ENCODE measurements at places on chromosomes 13 and 19. TPM values are rescaled to one million over a fixed set of nuclear protein-coding genes. Genes with fewer than 3 reads are reported as not detected.

DNA sequence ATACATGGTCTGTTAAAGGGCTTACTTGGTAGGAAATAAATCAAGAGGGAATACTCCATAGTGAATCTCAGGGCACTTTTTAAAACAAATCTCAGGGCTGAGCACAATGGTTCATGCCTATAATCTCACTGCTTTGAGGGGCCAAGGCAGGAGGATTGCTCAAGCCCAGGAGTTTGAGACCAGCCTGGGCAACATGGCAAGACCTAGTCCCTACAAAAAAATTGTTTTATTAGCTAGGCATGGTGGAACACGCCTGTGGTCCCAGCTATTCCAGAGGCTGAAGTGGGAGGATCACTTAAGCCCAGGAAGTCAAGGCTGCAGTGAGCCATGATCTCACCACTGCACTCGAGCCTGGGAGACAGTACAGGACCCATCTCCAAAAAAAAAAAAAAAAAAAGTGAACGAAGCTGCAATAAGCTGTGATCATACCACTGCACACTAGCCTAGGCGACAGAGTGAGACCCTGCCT, 25.2 kb downstream of the ABCC4 start:
- H3K36me3 ChIP-seq: no peaks in the 10 kb centered on the region
- DNase-seq: no peak
- no peaks in the 10 kb centered on the region for H3K27me3 ChIP-seq
- peaks cover 14% of the 10 kb centered on the region for H3K4me1 ChIP-seq
- no peak overlapping the region for H3K27ac ChIP-seq

Gene CERS1
- 12.8 TPM for total RNA-seq

DNA sequence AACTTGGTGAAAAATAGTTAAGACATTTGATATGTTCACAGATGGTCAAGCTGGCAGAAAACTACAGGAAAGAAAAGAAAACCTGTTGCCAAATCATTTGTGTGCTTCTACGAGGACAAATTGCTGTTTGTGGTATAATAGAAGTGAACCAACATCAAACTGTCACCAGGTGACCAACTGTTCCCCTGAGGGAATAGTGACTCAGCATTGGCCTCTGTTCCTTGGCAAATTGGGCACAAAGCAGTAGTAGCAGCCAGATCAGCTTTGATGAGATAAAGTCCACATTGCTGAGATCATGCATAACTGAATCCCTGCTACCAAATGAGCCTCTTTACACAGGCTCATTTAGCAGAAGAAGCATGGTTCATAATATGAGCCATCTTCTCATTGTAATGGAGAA, 103.5 kb downstream of the POSTN start:
- H3K4me3 ChIP-seq: no peak overlapping the region
- no peaks in the 10 kb centered on the region for H3K27me3 ChIP-seq

GRCh38 chr13:61728471-61728870, 312.8 kb upstream of the PCDH20 start:
- H3K36me3 ChIP-seq: no peaks in the 10 kb centered on the region
- H3K27ac ChIP-seq: no peak overlapping the region
- H3K4me3 ChIP-seq: no peak overlapping the region
- no peaks in the 10 kb centered on the region for H3K4me1 ChIP-seq

- H3K27ac ChIP-seq: no peak overlapping the region
- no peak for DNase-seq
- H3K4me3 ChIP-seq: no peak overlapping the region
- H3K36me3 ChIP-seq: no peaks in the 10 kb centered on the region
- H3K4me1 ChIP-seq: no peaks in the 10 kb centered on the region
These were observed 882.5 kb downstream of the PCDH9 start for GRCh38 chr13:66347486-66348117.

Gene REEP6
- total RNA-seq: 1.4 TPM

Gene C13orf42
- not detected for total RNA-seq

DNA sequence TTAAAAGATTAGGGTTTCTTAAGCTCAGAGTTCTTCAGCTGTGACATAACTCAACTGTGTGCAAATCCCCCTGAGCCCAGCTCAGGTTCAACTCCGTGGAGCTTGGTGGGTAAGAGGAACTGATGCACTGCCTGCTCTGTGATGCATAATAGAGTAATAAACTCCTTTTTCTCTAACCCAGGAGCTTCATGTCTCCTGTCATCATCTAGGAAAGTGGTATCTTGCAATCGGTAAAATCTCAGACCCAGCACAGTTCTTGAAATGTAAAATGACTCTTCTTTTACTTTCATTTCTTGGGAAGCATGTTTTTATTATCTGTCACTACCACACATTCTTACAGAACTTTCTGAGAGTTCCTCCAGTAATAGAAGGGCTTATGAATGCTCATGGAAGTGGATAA, 123.8 kb upstream of the PCDH9 start:
- H3K27me3 ChIP-seq: no peaks in the 10 kb centered on the region
- H3K4me1 ChIP-seq: no peaks in the 10 kb centered on the region
- DNase-seq: no peak
- H3K27ac ChIP-seq: no peak overlapping the region
- no peak overlapping the region for H3K4me3 ChIP-seq
- no peaks in the 10 kb centered on the region for H3K36me3 ChIP-seq

- H3K4me3 ChIP-seq: no peak overlapping the region
- no peak for DNase-seq
- no peak overlapping the region for H3K27ac ChIP-seq
- no peaks in the 10 kb centered on the region for H3K36me3 ChIP-seq
- H3K4me1 ChIP-seq: no peaks in the 10 kb centered on the region
- H3K27me3 ChIP-seq: no peaks in the 10 kb centered on the region
These were observed 335.0 kb downstream of the RFC3 start for GRCh38 chr13:34152996-34153395.

Gene GZMM
- total RNA-seq: not detected

Gene MPND
- 7.3 TPM for total RNA-seq
